B cell (primary cell): ENCODE measurements at places on chromosomes 2 and 18. TPM values are rescaled to one million over a fixed set of nuclear protein-coding genes. Genes with fewer than 3 reads are reported as not detected.

DNA sequence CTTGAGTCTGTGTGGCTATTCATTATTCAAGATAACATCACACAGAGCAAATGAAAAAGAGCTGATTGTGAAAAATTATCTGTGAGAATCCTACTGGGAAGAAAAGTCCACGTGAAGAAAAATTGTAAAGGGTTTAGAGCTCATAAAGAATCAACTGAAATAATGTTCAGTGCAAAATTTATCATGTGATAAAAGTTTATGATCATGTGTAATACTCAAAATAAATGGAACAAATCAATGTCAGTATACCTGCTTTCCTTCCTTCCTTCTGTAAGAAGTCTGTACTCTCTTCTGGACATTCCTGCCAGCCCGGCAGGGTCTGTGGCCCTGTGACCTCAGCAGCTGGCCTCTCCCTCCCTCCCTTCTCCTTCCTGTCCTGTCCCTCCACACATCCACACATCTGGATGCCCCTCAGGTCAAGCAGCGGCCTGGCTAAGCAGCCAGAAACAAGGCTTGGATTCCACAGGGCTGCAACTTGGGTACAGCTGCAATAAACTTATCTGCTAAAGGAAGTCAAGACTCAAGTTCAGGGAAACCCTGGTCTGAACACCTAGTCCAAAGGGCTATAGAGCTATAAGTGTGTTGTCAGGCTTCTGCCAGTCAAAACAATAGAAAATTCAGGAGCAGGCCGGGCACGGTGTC, 172.1 kb downstream of the MREG start:
- no peaks in the 10 kb centered on the region for H3K36me3 ChIP-seq
- H3K27me3 ChIP-seq = no peaks in the 10 kb centered on the region
- H3K4me3 ChIP-seq = no peak overlapping the region
- H3K27ac ChIP-seq = no peak overlapping the region

GRCh38 chr2:32877587-32878510, 68.9 kb upstream of the LTBP1 start:
- H3K4me1 ChIP-seq = no peaks in the 10 kb centered on the region
- no peak overlapping the region for H3K27ac ChIP-seq
- H3K27me3 ChIP-seq = no peaks in the 10 kb centered on the region
- no peaks in the 10 kb centered on the region for H3K36me3 ChIP-seq
- DNase-seq = no peak

GRCh38 chr18:7641813-7642212, 74.7 kb downstream of the PTPRM start:
- H3K27me3 ChIP-seq = no peaks in the 10 kb centered on the region
- DNase-seq = no peak
- H3K36me3 ChIP-seq = no peaks in the 10 kb centered on the region
- H3K4me1 ChIP-seq = no peaks in the 10 kb centered on the region

GRCh38 chr2:18605115-18605514, 15.7 kb upstream of the NT5C1B start:
- H3K4me1 ChIP-seq = peaks cover 1% of the 10 kb centered on the region
- DNase-seq = no peak
- no peak overlapping the region for H3K27ac ChIP-seq
- no peaks in the 10 kb centered on the region for H3K27me3 ChIP-seq
- no peak overlapping the region for H3K4me3 ChIP-seq
- H3K36me3 ChIP-seq = no peaks in the 10 kb centered on the region

DNA sequence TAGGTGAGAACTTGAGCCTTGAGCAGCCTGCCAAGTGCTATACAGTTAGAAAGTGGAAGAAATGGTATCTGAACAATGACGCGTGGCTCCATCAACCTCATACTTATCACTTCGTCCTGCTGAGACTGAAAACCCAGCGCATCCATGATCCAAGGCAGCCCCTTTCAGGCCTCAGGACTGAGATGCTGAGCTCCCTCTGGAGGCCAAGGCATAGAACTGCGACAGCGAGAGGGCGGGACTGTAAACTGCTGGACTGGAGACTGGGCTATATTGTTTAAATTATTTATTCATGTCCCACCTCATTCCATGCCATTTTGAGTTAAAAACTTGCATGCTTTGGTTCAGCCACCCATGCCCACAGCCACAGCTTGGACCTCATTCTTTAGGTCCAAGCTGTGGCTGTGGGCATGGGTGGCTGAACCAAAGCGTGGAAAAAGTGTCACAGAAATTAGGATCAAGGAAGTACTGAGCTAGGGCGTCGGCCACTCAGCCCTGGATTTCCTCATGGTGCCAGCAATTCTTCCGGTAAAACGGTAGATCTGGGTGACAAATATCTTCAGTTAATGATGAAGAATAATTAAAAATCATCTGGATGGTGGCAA, 195.5 kb downstream of the L3MBTL4 start:
- no peak overlapping the region for H3K27ac ChIP-seq
- H3K4me1 ChIP-seq = no peaks in the 10 kb centered on the region
- H3K4me3 ChIP-seq = no peak overlapping the region
- no peaks in the 10 kb centered on the region for H3K36me3 ChIP-seq
- H3K27me3 ChIP-seq = no peaks in the 10 kb centered on the region

DNA sequence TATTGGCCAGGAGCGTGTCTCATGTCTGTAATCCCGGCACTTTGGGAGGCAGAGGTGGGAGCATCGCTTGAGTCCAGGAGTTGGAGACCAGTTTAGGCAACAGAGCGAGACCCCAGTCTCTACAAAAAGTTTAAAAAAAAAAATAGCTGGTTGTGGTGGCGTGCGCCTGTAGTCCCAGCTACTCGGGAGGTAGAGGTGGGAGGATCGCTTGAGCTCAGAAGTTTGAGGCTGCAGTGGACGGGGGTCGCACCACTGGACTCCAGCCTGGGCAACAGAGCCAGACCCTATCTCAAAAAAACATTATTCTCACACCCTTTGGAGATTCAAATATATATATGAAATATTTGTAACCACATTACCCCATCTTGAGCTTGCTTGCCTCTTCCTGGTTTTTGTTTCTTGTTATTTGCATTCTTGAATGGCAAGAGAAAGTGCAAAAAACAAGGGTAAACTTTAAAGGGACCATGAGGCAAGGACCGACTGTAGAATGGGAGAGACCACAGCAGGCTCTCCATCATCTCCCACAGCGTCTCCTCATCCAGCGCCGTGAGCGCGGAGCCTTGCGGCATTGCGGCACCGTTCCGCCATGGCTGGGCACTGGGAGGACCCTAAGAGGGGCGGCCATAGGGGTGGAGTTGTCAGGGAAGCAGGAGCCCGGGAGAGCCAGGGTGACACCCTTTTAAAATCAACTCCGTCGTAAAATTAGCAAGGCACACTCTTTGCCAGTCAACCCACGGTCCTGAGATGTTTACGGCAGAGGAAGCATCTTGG, 1.4 kb downstream of the ELP2 start:
- H3K27ac ChIP-seq = no peak overlapping the region
- no peaks in the 10 kb centered on the region for H3K27me3 ChIP-seq
- no peak for DNase-seq
- peak overlapping the region; percentile 90 for H3K4me3 ChIP-seq
- no peaks in the 10 kb centered on the region for H3K36me3 ChIP-seq
- peaks cover 34% of the 10 kb centered on the region for H3K4me1 ChIP-seq

- H3K36me3 ChIP-seq = no peaks in the 10 kb centered on the region
- no peak overlapping the region for H3K27ac ChIP-seq
- no peaks in the 10 kb centered on the region for H3K27me3 ChIP-seq
- no peak for DNase-seq
- no peaks in the 10 kb centered on the region for H3K4me1 ChIP-seq
These were observed 225.5 kb downstream of the AGAP1 start for GRCh38 chr2:235719146-235719942.

DNA sequence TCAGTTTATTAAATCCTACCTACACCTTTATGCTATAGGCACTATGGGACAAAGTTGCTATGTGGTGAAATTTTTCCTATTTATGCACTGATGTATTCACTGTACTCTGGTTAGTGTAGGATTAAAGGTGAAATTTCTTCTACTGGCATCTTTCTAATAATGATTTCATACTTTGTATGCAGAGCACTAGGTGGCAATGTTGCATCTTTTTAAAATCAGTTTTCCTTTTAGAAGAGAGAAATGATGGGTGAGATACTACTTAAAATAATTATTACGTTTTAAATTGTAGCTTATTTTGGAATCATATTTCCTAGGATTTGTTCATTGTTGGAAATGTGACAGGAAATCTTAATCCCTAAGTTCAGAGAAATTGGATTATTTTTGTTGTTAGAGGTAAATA, 150.9 kb downstream of the CD8B2 start:
- no peaks in the 10 kb centered on the region for H3K27me3 ChIP-seq
- H3K4me1 ChIP-seq = no peaks in the 10 kb centered on the region
- no peak overlapping the region for H3K4me3 ChIP-seq

DNA sequence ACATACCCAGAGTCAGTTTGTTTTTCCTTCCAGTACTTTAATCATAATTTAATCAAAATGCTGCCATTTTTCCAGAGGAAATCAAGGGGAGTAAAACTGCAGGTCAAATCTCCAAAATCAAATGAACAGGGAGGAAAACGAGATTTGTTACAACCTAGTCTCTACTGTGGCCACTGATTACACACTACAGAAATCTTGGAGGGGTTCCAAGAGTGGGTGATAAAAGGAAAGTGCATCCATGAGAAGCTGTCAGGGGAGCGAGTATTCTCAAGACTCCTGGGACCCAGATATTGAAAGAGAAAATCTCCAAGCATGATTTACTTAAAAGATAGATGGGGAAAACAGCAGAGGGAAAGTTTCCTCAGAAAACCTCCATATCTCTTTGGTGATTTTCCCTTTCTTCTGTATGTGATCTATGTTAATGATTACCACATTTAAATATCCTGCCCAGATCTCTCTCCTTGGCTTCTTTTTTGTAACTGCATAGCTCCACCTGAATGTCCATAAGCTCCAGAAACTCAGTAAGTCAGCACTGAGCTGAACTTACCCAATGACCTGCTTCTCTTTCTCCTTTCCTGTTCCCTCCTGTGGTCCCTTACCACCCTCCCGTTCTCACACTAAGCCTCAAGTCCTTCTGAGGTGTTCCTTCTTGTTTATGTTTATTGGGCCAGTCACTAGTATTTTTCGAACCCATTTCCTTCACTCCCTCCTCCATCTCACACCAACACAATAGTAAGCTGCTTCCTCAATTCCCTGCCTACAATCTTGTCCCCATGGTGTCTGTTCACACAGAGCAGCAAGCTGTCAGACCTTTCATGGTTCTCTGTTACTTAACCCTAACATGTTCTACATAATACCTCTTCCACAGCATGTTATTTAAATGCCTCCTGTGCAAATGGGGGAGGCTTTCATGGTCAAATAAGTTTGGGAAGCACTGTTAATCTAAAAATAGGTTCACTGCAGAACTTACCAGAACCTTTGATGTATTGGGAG, 73.9 kb upstream of the TWSG1 start:
- H3K4me3 ChIP-seq = no peak overlapping the region
- no peak overlapping the region for H3K27ac ChIP-seq
- H3K36me3 ChIP-seq = peaks cover 8% of the 10 kb centered on the region
- H3K27me3 ChIP-seq = no peaks in the 10 kb centered on the region
- no peak for DNase-seq

GRCh38 chr2:234378440-234378839, 118.4 kb downstream of the ARL4C start:
- peaks cover 24% of the 10 kb centered on the region for H3K27me3 ChIP-seq
- H3K4me3 ChIP-seq = no peak overlapping the region
- H3K4me1 ChIP-seq = no peaks in the 10 kb centered on the region
- no peaks in the 10 kb centered on the region for H3K36me3 ChIP-seq

DNA sequence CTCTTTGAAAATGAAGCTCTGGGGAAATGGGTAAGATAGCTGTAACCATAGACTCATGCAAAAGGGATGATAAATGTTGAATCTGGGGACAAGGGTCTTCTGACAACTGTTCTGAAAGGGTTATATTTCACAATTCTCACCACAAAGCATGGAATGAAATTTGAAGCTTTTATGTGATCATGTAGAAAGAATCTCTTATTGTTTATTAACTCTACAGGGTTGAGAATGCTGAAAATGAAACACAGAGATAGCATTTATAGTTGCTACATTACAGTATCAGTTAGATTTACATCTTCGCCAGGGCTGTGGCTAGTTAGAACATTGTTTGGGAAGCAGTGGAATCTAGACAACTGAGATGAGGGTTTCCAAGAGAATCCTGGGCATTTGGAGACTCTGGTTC, 97.4 kb upstream of the LHCGR start:
- no peaks in the 10 kb centered on the region for H3K4me1 ChIP-seq
- no peak overlapping the region for H3K4me3 ChIP-seq
- H3K27me3 ChIP-seq = no peaks in the 10 kb centered on the region
- H3K36me3 ChIP-seq = no peaks in the 10 kb centered on the region
- no peak for DNase-seq

- no peaks in the 10 kb centered on the region for H3K4me1 ChIP-seq
- no peaks in the 10 kb centered on the region for H3K27me3 ChIP-seq
- DNase-seq = no peak
- H3K27ac ChIP-seq = no peak overlapping the region
- H3K36me3 ChIP-seq = no peaks in the 10 kb centered on the region
- H3K4me3 ChIP-seq = no peak overlapping the region
These were observed 32.5 kb downstream of the DPP4 start for GRCh38 chr2:162041485-162041884.

DNA sequence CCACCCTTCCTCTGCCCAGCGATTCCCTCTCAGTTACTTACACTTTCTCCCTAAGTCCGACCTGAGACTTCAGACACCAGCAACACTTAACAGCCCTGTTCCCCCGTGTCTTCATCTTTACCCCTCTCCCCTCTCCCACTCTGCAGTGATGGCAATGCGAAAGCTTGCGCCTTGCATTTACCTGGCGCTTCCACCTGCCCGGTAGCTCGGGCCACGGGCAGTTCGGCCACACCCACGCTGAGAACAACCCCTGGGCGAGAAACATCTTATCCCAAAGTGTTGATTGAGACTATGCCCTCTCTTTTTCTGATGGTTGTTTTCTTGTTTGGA, 558 bp downstream of the DNAJC10 start:
- H3K4me1 ChIP-seq = peaks cover 46% of the 10 kb centered on the region
- no peaks in the 10 kb centered on the region for H3K36me3 ChIP-seq
- no peaks in the 10 kb centered on the region for H3K27me3 ChIP-seq
- DNase-seq = no peak
- H3K27ac ChIP-seq = peak overlapping the region; percentile 96

- no peaks in the 10 kb centered on the region for H3K4me1 ChIP-seq
- H3K27me3 ChIP-seq = no peaks in the 10 kb centered on the region
- no peaks in the 10 kb centered on the region for H3K36me3 ChIP-seq
- no peak for DNase-seq
- no peak overlapping the region for H3K4me3 ChIP-seq
These were observed 173.0 kb downstream of the DDX1 start for GRCh38 chr2:15764683-15765011.

DNA sequence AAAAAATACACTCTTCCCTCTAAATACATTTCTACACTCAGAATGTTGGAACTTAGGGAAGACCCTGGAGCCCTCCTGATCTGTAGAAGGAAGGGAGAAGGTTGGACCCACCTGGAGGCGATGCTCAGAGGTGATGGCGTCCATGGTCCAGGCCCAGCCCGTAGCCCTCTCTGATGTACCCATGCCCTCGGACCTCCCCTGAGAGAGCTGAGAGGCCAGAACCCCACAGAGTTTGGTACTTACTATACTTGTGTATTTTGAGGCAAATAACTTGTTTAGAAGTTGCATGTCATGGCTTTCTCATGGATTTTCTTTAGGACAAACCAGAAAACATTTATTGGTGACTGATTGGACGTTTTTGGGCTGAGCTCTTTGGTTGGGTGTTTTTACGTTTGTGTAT, 10.5 kb downstream of the CTDP1 start:
- H3K4me1 ChIP-seq = no peaks in the 10 kb centered on the region
- no peaks in the 10 kb centered on the region for H3K36me3 ChIP-seq
- no peak overlapping the region for H3K27ac ChIP-seq
- no peak for DNase-seq

The SLC11A1 gene
- total RNA-seq = 6.5 and 7.0 TPM in 2 replicates

The FAM110C gene
- not detected in 2 replicates for total RNA-seq

The ACMSD gene
- not detected in 2 replicates for total RNA-seq

The INPP5D gene
- 444 and 466 TPM in 2 replicates for total RNA-seq

The OSR1 gene
- total RNA-seq = not detected in 2 replicates

The TACR1 gene
- total RNA-seq = 0.05 TPM in 1 of 2 replicates, not detected in the other

The SULT1C3 gene
- total RNA-seq = not detected in 2 replicates

The PRKRA gene
- 66.0 and 71.9 TPM in 2 replicates for total RNA-seq
